Endothelial cell (in vitro differentiated cells): ENCODE measurements at places on chromosomes 4 and X.

DNA sequence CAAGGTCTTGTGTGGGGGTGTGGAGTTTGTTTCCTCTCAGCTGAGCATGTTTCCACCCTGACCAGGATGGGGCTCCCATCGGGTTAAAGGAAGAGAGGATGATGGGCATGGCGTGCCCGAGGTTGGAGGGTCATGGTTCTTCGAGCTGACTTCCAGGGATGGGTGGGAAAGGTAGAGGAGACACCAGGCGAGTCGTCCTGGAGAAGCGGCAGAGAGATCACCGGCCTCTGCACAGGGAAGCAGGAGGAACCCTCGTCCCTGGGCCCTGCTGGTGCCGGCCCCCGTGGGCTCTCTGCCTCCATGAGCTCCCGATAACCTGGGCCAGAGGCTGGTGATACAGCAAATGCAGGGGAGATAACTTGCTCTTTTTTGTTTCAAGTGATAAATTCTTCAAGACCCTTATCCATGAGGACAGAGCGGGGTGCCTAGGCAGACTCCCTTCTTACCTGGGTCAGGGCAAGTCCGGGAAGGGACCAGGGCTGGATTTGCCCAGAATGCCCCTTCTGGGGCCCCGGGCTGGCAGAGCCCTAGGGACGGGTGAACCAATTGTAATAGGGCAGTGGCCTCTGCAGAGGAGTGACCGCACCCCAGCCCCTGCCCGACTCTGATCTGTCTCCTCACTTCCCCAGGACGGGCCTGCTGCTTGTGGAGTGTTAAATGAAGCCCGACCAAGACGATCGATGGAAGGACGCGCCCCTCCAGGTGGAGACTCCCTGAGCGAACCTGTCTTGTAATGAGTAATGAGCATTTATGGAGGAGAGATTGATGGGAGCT is 63.0 kb downstream of the CPZ start:
- DNase-seq: no peak

- no peak for DNase-seq
Measured at GRCh38 chr4:3582091-3582475, 49.9 kb upstream of the LRPAP1 start.

DNA sequence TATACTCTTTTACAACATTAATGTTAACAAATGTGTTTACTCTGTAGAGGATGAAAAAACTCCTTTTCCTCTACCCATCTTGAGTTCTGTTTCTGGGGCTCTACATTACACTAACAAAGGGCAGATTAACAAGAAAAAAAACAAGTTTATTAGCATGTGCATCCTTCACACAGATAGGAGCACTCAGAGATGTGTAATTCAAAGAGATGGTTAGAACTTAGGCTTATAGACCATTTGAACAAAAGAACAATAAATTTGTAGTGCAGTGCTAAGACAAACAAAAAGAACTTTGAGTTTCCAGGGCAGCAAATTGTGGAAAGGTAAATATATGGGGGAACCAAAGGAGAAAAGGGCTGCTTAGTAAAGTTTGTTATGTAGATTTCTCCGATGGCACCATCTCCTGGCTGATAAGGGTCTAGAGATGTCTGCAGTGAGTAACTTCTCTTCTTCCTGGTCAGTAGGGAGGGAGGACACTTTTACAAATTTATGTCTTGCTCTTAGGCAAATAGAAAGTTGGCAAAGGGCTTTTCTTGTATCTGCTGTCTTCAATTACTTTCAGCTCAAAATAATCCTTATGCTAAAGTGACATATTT is 1249.9 kb upstream of the TENM3 start:
- no peak for DNase-seq

GRCh38 chr4:38582889-38583470 is 81.0 kb upstream of the KLF3 start:
- DNase-seq: no peak

- no peak for DNase-seq
Measured at GRCh38 chr4:167119392-167119791, 114.9 kb downstream of the SPOCK3 start.

- DNase-seq: no peak
Measured at GRCh38 chr4:174539571-174539970, 17.3 kb upstream of the HPGD start.

DNA sequence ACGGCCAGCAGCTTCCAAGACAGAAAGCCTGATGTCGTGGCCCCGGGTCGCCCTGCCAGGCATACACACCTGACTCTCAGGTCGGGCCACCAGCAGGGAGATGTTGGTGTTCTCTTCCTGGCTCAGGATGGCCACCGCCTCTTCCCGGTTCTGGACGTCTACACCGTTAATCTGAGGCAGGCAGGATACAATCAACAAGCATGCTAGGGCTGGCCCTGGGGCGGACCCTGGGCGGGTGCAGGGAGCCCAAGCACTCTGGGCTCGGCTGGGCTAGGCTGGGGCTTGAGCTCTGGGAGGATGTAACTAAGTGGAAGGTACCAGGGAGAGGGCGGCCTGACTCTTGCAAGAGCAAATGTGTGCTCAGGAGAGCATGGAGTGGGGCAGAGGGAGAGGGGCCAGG is 11.0 kb downstream of the SSR4 start:
- DNase-seq: no peak

DNA sequence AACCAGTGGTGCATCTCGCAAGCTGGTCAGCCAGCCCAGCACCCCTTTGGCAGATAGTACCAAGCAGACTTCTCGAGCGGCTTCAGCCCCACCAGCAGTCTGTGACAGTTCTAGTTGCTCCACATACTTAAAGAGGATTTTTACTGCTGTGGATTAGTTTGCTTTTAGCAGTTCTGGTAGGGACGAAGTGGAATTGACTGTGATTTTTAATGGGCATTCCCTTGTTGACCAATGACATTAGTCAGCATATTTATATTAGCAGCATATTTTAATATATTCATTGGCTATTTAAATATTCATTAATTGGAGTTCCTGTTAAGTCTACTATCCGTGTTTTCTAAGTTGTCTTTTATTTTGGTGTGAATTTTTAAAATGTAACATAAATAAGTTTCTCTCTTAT is 500.9 kb upstream of the FAT1 start:
- DNase-seq: no peak
